Activated CD4-positive, alpha-beta T cell treated with anti-CD3 and anti-CD28 coated beads, Interleukin-2, amount 10 ng/mL, durations not matched to agents 24 days and 14 days (primary cell): ENCODE measurements at places on chromosomes 11 and 22. TPM values are rescaled to one million over a fixed set of nuclear protein-coding genes. Genes with fewer than 3 reads are reported as not detected.
A peak's percentile ranks its signal among the peaks of the same experiment; 100 is the strongest.

Gene GAB4
- not detected in 2 replicates for total RNA-seq

Gene KRTAP5-9
- not detected in 2 replicates for total RNA-seq

Gene FOSL1
- 32.1 and 32.9 TPM in 2 replicates for total RNA-seq

Gene ISX
- total RNA-seq: not detected in 2 replicates

Gene GDPD4
- not detected in 2 replicates for total RNA-seq

Gene C1QTNF4
- 0.19 TPM in 2 replicates for total RNA-seq

Gene CYTH4
- 43.5 and 44.9 TPM in 2 replicates for total RNA-seq

Gene DEUP1
- total RNA-seq: not detected in 2 replicates

DNA sequence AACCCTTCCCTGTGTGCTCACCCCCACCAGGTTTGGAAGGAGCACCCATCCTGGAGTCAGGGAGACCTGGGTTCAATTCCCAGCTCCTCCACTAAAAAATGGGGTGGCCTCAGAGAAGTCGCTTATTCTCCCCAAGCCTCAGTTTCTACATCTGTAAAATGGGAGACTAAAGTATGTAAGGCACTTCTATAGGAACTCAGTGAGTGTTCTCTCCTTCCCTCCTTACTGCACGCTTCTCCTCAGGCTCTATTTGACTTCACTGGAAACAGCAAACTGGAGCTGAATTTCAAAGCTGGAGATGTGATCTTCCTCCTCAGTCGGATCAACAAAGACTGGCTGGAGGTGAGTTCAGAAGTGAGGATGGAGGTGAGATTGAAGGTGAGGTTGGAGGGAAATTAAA lies 11.3 kb downstream of the NCF4 start:
- no peak for DNase-seq

- DNase-seq: peak; percentile 73
These were observed 1.5 kb downstream of the HIPK3 start for GRCh38 chr11:33258631-33259205.

GRCh38 chr11:134560066-134560465 lies 148.0 kb upstream of the B3GAT1 start:
- no peak for DNase-seq

DNA sequence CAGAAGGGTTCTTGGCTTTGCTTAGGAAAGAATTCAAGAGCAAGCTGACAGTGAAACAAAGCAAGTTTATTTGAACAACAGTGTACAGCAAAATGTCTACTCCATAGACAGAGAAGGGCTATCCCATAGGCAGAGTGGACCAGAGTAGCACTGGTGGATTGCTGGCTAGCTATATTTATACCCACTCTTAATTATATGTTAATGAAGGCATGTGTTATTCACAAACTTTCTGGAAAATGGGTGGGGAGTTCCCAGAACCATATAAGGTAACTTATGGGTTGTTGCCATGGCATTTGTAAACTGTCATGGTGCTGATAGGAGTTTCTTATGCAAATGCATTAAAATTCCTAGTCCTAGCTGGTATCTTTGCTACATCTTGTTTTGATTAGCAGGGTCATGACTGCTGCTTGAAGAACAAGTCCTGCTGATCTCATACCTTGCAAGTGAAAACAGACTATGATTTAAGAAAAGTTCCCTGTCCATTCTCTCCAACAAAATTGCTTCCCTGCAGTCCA lies 330.5 kb downstream of the BUD13 start:
- no peak for DNase-seq

DNA sequence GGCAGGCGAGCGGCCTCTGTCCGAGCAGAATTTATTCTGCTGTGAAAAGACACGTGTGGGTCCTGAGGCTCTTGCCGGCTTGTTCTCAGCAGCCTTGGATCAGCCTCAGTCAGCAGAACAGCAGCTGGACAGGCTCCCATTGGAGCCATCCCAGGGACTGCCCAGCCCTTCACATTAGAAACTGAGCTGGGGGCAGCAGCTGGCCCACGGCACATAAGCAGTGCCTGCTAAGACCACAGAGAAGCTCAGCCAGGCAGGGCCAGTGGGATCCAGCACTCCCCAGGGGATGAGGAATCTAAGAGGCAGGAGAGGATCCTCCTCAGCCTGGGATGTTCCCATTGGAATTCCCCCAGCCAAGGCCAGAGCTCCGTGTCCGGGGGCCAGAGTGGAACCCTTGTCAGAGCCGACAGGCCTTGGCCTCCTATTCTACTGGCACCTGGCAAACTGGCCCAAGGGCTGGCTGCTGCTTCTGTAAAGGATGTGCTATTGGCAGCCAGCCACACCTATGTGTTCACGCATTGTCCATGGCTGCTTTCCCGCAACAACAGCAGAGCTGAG lies 18.2 kb downstream of the RTN4R start:
- no peak for DNase-seq

GRCh38 chr22:33542153-33542552 lies 378.1 kb downstream of the LARGE1 start:
- no peak for DNase-seq

DNA sequence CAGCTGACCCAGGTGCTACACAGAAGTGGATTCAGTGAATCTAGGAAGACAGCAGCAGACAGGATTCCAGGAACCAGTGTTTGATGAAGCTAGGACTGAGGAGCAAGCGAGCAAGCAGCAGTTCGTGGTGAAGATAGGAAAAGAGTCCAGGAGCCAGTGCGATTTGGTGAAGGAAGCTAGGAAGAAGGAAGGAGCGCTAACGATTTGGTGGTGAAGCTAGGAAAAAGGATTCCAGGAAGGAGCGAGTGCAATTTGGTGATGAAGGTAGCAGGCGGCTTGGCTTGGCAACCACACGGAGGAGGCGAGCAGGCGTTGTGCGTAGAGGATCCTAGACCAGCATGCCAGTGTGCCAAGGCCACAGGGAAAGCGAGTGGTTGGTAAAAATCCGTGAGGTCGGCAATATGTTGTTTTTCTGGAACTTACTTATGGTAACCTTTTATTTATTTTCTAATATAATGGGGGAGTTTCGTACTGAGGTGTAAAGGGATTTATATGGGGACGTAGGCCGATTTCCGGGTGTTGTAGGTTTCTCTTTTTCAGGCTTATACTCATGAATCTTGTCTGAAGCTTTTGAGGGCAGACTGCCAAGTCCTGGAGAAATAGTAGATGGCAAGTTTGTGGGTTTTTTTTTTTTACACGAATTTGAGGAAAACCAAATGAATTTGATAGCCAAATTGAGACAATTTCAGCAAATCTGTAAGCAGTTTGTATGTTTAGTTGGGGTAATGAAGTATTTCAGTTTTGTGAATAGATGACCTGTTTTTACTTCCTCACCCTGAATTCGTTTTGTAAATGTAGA lies 1.7 kb downstream of the MALAT1 start:
- peak; percentile 84 for DNase-seq

DNA sequence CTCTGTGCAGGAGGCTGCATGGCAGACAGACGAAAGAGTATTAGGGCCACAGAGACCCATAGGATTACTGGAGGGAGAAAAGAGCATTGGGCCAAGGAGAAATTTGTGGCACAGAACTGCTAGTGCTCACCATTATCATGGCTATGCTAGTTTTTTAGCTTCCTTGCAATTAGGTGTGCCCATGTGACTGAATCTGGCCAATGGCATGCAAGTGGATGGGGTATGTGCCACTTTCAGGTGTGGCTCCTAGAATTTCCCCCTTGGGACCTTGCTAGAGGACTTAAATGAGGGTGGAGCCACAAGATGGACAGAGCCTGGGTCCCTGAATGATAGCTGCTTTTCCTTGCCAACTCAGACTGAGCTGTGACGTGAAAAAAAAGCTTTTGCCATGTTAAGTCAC lies 73.9 kb upstream of the TENM4 start:
- no peak for DNase-seq

GRCh38 chr11:64118876-64119665 lies 46.8 kb downstream of the MACROD1 start:
- DNase-seq: no peak

DNA sequence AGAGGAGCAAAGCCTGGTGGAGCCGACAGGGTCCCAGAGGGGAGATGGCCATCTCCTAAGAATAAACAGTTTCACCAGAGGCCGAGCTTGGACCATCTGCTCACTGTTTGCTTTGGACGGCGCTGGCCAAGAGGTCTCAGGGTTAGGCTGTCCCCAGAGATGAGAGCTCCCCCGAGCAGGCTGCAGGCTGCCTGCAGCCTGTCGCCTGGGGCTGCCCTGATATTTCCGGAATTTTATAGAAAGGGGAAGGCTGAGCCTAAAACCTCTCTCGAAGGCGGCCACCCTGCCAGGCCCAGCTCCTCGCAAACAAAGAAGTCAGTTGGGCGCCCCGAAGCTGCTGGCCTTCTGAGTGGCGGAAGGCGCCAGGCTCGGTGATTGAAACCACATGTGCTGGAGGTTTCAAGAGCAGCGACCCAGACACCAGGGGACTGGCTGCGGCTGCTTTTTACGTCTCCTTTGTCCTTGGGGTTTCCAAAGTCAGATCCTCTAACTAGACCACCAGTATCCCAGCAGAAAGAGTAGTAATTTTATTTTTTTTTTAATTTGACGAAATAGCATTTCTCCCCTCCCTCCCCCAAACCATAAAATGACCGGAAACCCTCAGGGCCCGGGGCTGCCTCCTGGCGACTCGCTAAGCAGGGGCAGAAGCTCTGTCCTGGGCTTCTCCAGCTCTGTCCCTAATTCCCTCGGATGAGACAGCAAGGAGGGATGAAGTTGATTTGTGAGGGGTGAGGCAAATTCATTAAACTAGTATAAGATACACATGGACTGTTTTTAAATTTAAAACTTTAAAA lies 57.4 kb downstream of the CLMP start:
- DNase-seq: no peak

DNA sequence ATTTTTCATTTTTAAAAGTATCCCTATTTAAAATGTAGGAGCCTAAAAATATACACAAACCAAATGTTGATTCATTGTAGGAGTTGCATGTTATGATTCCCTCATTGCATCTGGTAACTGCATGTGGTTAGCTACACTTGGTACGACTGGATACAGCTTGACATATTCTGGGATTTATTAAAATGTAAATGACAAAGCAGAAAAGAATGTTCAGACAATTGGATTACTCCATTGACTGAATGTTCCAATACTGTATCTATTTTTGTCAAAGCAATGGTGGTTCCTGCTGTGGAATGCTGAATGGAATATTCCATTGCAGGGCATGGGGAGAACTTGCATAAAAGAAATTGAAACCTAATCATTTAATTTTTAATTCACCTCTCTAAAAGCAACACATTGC lies 30.8 kb downstream of the BLID start:
- DNase-seq: no peak

DNA sequence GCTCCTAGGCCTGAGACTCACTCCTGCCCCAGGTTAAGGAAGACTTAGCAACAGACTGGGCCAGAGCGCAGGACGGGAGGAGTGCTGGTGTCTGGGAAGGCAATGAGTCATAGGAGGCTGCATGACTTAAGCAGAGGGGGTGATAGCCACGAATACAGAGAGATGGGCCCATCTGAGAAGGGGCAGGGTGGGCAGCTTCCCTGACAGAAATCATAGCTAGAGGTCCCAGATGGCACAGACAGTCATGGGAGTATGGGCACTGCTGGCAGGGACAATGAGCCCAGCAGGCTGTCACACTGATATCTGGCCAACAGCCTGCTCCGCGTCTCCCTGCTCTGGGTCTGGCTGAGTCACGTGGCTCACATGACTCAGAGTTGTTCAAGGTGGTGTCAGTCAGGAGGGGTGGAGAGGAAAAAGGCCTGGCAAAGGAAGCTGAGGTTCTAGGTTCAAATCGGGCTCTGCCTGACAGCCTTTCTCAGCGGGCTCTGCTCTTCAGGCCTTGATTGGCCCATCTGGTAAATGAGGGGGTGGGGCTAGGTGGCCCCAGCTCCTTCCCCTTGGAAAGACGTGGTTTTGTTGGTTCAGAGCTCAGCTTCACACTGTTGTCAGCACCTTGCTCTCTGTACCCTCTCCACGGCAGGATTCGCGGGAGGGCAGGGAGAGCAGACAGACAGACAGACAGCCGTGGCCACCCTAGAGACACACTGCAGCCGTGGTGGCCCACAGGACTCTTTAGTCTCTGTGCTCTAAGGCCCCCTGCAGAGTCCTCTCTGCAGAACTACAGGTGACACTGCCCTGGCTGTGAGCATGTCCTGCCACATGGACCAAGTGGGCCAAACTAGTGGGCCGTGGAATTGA lies 47.8 kb downstream of the DBX1 start:
- no peak for DNase-seq

GRCh38 chr22:24514241-24515026 lies 19.3 kb downstream of the UPB1 start:
- DNase-seq: no peak

DNA sequence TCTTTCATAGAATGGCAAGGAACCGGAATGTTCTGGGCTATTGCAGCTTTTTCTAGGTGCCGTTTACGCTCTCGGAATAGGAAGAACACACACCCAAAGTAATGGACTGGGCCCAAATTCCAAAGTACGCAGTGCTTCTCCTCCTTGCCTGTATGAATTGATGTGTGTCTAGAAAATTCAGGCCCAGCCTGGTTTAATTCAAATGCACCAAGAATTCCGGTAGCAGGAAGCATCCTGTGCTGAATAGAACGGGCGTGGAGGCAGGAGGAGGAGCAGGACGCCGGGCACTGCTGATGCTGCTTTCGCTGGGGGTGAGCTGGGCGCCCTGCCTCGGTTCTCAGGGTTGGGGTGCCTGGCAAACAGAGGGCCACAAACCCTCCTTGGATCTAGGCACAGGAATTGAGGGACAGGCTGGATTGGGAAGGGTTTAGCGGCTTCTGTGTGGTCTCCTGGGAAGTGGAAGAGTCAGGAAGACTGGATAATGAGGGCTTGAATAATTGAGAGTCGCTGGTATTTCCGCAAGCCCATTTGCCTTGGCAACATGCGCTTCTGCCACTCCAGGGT lies 2.0 kb downstream of the PARVB start:
- no peak for DNase-seq
